T-helper 17 cell (primary cell): ENCODE measurements at places on chromosomes 11 and 22.

GRCh38 chr11:19633276-19633675, 79.4 kb upstream of the NAV2 start:
- DNase-seq: no peak

DNA sequence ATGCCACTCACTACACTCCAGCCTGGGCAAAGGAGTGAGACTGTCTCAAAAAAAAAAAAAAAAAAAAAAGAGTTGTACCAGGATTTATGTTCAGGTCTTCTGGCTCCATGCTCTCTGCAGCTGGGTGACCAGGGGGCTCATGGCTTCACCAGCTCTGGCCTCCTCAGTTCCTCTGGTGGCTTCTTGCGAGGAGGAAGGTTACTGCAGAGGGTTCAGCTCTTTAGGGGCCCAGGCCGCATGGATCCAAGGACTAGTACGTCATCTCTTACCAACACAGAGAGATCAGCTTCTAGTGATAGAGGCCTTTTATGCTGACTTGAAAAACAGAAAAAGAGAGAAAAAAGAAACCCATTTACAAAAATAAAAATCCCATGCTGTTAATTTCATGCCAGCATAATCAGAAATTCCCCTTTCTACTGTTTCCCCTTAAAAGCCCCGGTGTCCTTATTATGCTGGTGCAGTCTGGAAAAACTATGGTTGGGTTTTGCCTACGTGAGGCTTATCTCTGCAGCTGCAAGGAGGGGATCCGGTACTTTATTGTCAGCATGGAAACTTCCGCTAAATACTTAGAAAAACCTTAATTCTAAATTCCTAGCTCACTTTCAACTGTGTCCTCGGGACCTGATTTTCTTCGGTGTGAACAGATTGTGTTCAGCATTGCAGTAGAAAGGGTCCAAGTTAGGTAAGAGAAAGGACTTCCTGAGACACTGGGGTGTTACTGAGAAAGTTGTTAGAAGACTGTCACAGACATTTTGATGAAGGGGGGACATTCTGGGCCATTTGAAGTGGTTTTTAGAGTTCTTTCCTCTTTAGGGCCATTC, 13.7 kb downstream of the ZBTB16 start:
- DNase-seq: no peak

- no peak for DNase-seq
These were observed 11.5 kb upstream of the SPI1 start for GRCh38 chr11:47389577-47390421.

- no peak for DNase-seq
These were observed 146.0 kb downstream of the ATG16L2 start for GRCh38 chr11:72959998-72960731.

GRCh38 chr22:40237788-40238424, 60.2 kb downstream of the TNRC6B start:
- no peak for DNase-seq

DNA sequence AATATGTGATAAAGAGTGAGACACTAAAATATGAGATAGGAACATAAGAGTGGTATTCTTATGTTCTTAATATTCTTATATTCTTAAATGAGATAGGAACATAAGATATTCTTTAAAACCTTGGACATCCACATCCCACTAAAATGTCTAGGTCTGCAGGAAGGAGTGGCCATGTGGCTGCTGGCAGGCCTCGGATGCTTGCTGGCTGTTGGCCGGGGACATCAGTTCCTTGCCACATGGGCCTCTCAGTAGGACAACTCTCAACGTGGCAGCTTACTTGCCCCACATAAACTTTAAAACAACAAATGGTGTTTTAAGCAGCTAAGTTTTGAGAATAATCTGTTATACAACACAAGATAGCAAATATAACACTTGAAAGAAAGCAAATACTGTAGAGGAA, 240.1 kb downstream of the CASP12 start:
- no peak for DNase-seq

DNA sequence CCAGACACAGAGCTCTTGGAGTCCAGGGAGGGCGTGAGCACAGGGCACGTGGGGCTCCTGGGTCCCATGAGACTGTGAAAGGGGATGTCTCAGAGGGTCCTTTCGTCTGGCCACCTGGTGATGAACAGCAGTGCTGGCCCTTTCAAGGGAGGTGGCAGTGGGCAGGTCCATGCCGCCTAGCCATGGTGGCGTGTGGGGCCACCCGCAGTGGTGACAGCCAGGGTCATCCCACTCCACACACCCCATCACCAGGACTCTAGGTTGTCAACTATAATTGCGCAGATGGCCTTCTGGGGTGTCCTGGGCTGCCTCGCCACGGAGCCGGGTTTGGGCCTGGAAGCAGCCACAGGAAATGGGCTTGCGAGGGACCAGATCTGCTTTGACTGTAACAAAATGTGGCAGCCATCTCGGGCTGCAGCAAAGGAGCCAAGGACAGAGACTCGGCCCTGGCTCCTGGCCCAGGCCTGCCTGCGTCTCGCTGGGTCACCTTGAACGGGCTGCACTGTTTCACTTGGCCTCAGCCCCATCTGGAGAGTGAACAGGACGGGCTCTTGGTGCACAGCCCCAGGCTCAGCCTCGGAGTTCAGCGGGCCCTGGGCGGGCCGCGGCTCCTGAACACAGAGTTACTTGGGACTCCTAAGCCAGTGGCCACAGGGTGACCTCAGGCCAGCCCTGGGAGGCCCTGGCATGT, 1350.5 kb downstream of the BRD1 start:
- DNase-seq: no peak

GRCh38 chr11:93053864-93054263, 84.4 kb downstream of the MTNR1B start:
- DNase-seq: no peak

GRCh38 chr11:107405260-107405659, 52.4 kb downstream of the CWF19L2 start:
- DNase-seq: no peak

GRCh38 chr11:75582895-75583717, 21.1 kb downstream of the SERPINH1 start:
- peak; percentile 30 for DNase-seq

DNA sequence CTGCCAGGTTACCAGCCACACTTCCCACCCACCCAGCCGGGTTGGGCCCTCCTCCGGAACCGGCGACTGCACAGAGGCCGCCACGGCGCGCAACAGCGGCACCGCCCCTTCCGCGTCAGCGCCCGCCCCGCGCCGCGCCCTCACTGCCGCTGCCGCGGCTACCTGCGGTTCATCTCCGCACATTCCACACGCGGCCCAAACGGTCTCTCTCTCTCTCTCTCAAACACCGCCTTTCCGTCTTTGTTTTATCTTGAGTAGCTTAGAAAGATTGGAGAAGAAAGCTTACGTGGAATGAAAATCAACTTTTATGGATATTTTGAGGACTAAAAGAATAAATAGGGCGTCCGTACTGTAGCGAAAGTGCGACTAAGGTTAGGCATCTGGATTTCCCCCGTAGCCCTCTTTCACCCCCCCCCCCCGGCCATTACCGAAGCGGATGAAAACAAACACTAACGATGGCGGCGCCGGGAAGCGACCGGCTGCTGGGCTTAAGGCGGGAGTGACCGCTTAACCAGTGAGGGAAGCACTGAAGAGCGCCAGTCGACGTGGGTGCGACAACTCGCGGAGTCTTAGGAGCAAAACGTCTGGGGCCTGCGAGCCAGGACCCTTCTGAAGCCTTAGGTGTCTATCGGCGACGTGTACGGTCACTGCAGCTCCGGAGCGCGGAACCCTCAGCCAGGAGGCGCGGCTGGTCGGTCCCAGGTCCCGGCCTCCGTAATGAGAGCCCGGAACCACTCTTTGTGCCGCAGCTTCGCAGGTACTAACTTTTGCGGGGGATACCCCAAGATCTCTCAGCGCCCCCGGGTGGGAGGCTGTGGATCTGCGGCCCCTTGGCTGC, at the start of the genes ATG13 and HARBI1:
ATG13 (plus strand) TSS at position 420 of the 838 bp plus-strand sequence. CDS start 26,739 bp downstream, outside the sequence.
HARBI1 (minus strand) TSS at position 94 of the 838 bp plus-strand sequence. CDS start 990 bp downstream, outside the sequence.
- DNase-seq: peak; percentile 89

GRCh38 chr11:130560000-130560780, 111.7 kb downstream of the ADAMTS15 start:
- no peak for DNase-seq

- no peak for DNase-seq
These were observed 45.5 kb downstream of the PKNOX2 start for GRCh38 chr11:125210066-125210465.

- DNase-seq: no peak
These were observed 23.1 kb downstream of the PIH1D2 start for GRCh38 chr11:112050721-112051120.

GRCh38 chr11:2271327-2272227, 1.2 kb upstream of the ASCL2 start:
- no peak for DNase-seq

DNA sequence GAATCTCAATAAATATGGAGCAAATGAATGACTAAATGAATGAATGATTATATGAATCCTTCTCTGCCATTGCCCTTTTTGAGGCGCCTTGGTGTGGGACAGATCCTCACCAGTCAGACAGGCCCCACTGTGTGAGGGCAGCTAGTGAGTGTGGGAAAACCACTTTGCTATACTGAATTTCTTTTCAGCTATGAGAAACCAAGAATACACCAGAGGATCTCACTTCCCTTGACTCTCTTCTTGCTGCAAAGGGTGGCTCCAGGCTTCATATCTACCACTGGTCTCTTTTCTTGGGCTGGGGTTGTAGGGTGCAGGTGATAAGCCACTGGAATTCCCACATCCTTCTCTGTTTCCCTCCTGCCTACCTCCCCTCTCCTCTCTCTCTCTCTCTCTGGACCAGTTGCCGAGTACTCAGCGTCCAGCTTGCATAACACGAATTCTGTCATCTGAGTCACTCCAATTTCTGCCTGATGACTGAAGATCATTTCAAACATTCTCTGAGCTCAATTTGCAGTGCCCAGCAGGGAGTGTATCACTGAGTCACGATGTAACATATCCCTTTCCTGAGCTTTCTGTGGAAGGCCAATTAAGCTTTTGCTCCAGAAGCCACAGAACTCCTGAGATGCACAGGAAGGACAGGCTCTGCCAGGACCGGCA, 304.3 kb upstream of the NCAM1 start:
- no peak for DNase-seq

GRCh38 chr11:120293038-120293800, 31.9 kb upstream of the TLCD5 start:
- DNase-seq: no peak

DNA sequence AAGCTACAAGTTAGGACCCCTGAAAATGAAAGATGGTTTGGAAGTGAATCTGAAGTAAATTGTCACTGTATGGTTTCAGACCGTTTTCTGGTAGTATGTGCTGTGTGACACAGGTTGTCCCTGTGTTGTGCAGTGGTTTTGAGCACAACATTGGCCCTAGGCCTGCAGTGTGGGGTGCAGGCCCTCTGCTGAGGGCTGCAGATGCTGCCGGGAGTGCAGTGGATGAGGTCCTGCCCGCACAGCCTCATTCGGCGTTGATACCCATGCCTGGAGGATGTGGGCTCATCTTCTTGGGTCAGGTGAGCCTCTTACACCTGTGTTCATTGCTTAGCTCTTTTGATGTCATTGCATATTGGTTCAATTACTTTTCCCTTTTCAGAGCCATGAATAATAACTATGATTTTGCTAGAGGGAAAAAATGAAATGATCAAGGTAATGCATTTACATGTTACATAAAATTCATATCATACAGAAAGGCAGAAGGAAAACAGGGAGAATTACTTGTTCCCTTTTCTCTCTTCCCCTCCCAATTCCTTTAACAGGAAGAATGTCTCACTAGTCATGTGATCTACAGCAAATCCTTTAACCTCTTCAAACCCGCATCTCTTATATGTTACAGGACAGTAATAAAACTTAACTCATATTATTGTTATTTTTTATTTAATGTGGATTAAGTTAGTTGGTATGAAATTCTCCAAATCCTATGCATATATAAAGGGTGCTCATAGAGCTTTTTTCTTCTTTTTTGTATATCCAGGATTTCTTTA, 48.7 kb downstream of the PTPRJ start:
- DNase-seq: no peak

DNA sequence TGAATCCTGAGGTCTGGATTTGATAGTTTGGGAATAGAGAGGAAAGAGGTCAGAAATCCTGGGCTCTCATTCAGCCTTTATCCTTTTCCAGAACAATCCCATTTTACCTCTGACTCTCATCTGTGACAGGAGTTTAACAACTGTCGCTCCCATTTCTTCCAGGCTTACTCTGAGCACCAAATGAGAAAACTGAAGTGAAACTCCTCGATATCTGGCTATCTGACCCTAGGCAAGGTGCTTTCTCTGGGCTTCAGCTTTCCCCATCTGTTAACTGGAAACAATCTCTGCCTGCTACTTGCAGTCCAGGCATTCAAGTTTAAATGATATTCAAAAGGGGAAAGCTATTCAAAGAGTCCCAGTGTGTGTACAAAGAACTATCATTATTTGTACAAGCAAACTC, 50.1 kb downstream of the NRXN2 start:
- DNase-seq: no peak

DNA sequence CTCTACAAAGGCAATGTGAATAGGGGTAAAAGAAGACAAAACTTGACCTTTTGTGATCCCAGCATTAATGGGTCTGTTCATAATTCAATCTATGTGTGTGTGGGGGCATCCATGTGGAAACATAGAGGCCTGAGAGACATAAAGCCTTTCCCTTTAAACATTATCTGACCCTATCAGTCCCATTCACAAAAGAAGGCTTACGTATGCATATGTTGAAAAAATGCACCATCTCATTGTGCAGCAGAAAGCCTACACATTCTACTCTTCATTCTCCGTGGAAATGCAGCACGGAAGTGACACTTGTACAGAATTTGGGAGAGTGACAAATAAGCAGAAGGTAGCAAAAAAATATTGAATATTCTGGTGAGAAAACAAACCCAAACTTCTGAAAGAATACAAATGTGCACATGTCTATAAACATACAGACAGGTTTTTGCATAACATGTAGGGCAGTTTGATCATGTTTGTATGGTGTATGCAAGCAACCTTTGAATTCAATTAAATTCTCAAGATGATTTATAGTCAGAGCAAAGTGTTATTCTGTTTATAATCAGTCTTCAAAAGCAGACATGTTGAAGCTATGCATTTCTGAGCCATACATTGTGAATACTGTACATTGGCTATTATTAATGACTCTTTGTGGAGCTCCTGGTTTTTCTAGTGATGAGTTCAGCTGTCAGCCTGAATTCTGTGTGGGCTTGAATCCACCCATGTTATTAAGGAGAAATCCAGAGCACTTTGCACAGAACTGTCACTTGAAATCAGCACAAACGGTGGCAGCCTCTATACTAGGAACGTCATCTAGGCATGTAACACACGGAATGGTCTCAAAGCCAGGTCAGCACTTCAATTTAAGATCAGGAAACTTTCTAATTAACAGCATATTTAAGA, 236.8 kb downstream of the DCDC1 start:
- no peak for DNase-seq

- DNase-seq: no peak
These were observed 13.8 kb upstream of the OR51M1 start for GRCh38 chr11:5369789-5370188.

- no peak for DNase-seq
These were observed 1.6 kb downstream of the GRAMD1B start for GRCh38 chr11:123431619-123432018.

GRCh38 chr11:60265373-60266214, 14.9 kb upstream of the MS4A4A start:
- no peak for DNase-seq

DNA sequence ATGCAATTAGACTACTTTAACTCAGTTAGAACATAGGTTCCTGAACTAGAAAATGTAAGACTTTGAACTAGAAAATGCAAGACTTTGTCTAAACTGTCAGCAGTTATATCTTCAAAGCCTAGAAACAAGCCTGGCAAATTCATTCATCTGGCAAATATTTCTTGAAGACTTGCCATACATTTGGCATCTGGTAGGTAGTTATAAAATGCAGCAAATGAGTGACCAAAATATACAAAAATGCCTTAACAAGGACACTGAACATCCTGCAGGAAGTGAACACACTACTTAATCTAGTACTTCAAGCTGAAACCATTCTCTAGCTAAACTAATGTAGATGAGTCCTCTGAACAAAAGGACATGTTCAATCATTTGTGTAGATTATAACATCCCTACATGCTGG, 84.7 kb upstream of the SCUBE2 start:
- DNase-seq: no peak

GRCh38 chr11:133661846-133662245, 129.5 kb upstream of the OPCML start:
- DNase-seq: no peak
